ENCODE measurements at places on chromosomes 6 and 20.

- DNase-seq = no peak
Observed at GRCh38 chr20:34268145-34268544, 26.9 kb downstream of the ASIP start.

GRCh38 chr6:135129136-135129856 is 51.8 kb upstream of the MYB start:
- peak; percentile 61 for DNase-seq

- DNase-seq = no peak
Observed at GRCh38 chr6:25327432-25327831, 48.3 kb downstream of the CARMIL1 start.

- DNase-seq = no peak
Observed at GRCh38 chr6:119006974-119007373, 71.5 kb downstream of the FAM184A start.

DNA sequence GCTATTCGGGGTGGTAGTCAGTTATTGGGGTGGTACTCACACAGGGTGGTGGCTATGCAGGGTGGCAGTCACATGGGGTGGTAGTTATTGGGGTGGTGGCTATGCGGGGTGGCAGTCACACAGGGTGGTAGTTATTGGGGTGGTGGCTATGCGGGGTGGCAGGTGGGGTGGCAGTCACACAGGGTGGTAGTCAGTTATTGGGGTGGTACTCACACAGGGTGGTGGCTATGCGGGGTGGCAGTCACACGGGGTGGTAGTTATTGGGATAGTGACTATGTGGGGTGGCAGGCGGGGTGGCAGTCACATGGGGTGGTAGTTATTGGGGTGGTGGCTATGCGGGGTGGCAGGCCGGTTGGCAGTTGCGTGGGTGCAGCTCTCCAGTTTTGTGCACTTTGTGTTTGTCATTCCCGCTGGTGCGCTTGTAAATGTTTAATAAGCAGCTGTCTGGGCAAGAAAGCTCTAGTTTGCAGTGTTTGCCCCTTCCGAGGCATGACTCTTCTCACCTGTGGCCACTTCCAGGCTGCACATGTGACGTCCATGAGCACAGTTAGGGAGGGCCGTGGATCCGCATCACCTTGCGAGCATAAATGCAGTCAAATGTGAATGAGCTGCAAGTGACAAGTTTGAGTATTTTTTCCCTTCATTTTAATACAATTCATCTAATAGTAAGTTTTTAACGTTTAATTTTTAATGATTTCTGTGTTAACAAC is 219.0 kb upstream of the CST7 start:
- no peak for DNase-seq

DNA sequence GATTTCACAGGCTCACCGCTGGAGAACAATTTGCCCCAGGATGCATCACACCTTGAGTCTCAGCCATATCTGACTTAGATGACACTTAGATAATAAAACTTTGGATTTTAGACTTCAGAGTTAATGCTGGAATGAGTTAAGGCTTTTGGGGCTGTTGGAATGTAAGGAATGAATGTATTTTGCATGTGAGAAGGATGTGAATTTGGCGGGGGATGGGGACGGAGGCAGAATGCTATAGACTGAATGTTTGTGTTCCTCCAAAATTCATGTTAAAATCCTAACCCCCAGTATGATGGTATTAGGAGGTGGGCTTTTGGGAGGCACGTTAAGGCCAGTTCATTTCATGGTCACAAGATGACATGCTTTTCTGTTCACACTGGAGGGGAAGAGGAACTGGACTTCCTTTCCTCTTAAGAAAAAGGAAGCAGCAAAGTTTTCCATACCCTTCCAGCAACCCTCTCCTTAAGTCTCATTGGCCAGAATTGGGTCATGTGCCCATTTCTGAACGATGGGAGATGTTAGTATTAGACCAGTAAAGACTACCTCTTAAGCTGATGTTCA is 5.8 kb upstream of the SRXN1 start:
- no peak for DNase-seq

DNA sequence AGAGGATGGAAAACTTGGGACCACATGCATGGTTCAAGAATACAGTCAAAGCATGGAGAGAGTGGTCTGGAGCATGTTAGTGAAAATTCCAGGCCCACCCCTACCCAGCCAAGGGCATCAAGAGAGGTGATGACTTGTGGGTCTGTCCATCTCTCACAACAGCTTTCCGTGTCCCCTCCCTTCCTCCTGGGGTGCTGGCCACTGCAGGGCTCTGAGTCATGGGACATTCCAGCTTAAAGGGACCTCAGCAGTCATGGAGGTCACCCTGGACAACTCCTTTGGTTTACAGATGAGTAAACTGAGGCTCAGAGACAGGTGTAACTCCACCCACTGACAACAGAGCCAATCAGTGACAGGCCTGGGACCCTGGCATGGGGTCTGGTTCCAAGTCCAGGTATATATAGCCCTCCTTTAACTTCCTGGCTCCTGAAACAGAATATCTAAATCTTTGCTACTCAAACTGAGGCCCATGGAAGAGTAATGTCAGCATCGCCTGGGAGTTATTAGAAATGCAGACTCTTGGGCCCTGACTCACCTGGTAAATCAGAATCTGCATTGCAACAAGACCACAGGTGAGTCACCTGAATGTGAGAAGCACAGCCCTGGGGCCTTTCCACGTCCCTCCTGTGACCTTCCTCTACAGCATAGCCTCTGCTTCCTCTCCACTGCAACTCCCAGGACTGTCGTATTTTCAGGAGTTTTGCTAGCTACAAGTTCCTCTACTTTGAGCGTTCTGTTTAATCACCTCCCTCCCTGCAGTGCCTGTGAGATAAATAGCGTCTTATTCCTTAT is 170.2 kb downstream of the ZDHHC14 start:
- DNase-seq = no peak

- DNase-seq = no peak
Observed at GRCh38 chr20:51204051-51204715, 181.3 kb upstream of the KCNG1 start.

DNA sequence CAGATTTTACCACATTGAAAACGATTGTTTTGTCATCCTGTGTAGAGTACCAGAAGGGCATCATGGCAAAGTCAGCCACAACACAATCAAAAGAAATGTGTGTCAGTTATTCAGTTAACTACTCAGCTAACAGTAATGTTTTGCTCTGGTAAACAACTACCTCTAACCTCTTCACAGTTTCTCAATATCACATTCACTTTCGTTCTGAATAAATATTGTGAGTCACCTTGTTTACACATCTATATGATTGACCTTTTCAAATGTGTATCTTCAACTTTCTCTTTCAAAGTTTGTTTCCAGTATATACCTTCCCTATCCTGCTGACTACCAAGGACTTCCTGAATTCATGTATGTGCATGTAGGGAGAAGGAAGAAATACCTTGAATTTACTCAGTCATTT is 216.6 kb upstream of the UFL1 start:
- DNase-seq = no peak

DNA sequence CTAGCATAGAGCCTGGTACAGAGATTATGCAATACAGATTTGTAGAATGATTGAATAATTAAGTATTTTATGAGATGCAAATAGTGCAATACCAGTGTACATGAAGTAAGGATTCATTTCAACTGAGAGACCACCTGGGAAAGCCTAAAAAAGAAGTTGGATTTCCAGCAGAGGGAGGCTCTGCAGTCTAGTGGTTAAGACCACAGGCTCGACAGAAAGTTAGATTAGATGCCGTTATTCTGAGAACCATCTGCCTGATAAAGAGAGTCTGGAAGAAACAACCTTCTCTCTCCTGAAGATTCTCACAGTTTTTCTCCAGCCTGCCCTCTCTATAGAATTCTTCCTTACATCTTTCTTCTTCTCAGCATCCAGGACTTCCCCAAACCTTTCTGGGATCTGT is 13.6 kb upstream of the TNFRSF21 start:
- no peak for DNase-seq

DNA sequence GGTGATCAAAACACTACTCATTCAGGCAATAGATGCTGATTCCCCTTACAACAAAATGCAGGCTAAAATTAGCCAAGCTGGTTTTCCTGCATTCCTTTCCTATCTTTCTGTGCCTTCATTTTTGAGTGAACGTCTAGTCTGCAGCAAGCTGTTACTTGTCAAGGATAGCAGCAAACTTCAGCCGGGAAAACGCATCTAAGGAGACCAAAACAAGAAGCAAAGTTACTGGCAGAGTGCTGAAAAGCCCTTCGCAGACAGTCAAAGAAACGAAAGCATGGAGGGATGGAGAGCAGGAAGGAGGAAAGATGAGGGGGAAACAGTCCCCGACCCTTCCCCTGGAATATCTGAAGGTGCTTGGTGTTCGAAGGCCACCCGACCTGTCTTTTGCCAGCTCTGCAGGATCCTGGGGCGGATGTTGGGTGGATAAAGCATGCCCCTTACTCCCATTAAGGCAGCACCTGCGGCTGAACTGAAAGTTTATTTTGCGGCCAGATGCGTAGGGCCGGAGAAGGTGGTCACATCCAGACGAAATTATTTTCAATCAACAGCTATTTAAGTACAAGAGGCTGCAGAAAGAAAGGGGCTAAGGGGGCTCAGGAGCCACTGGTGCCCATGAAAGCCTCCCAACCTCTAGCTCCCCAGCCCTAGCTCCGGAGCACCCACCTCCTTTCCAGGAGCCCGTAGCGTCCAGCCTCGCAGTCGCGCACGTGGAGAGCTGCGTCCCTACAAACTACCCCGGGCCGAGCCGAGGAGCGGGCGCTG is 538 bp downstream of the FERMT1 start:
- no peak for DNase-seq

- no peak for DNase-seq
Observed at GRCh38 chr20:62999580-62999979, 7.2 kb downstream of the BHLHE23 start.

DNA sequence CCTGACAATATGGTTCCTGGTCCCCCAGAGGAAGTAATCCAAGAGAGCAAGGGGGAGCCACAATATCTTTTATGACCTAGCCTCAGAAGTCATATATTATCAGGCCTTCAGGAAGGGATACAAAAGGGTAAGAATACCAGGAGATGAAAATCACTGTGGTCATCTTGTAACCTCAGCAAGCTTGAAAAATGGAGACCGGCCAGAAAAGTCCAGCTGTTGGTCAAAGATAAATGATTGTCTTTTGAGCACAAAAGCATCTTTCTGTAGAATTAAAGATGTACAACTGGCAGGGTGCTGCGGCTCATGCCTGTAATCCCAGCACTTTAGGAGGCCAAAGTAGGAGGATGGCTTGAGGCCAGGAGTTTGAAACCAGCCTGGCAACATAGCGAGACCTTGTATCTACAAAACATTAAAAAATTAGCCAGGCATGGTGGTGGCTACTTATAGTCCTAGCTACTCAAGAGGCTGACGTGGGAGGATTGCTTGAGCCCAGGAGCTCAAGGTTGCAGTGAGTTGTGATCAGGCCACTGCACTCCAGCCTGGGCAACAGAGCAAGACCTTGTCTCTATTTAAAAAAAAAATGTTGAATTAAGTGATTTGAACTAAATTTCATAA is 118.0 kb upstream of the MARCKS start:
- no peak for DNase-seq

DNA sequence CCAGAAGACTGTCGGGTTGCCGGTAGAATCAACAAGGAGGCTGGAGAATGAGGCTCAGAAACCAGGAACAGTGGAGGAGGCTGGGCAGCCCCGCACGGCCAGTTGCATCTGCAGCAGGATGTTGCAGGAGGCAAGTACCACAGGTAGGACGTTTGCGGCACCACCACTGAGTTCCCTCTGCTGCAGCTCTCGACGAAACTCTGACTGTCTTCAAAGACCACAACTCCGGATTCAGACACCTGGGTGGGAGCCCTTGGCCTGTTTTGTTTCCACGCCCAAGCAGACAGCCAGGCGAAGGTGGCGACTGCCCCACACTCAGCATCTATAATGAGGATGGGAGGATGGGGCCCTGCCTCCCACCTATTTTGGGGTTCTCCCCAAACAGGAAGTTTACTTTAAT is 218.2 kb downstream of the ZDHHC14 start:
- no peak for DNase-seq

- DNase-seq = peak; percentile 22
Observed at GRCh38 chr6:75693534-75693933, 55.5 kb upstream of the MYO6 start.

DNA sequence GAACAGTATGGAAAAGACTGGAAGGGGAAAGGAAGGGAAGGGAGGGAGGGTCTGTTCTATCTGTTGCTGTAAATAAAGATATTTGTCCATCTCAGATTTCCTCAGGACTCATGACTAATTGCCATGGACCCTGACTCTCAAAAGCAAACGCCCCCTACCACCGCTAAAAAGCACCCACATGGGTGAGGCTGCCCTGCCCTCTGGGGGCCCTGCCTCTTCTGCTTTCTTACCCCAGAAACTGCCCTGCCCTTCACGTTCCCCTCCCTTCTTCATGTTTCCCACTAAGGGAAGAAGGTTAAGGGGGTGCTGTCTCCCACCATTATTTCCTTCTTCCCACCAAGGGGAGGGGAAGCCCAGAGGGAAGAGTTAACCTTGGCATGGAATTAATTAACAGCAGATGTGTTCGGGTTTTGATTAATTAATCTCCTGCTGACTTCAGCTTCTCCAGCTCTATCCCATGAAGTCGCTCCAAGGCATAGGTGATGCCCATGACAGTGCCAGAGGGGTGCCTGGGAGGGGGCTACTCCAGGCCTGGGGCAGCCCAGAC is 16.0 kb downstream of the MDFI start:
- DNase-seq = peak; percentile 71

DNA sequence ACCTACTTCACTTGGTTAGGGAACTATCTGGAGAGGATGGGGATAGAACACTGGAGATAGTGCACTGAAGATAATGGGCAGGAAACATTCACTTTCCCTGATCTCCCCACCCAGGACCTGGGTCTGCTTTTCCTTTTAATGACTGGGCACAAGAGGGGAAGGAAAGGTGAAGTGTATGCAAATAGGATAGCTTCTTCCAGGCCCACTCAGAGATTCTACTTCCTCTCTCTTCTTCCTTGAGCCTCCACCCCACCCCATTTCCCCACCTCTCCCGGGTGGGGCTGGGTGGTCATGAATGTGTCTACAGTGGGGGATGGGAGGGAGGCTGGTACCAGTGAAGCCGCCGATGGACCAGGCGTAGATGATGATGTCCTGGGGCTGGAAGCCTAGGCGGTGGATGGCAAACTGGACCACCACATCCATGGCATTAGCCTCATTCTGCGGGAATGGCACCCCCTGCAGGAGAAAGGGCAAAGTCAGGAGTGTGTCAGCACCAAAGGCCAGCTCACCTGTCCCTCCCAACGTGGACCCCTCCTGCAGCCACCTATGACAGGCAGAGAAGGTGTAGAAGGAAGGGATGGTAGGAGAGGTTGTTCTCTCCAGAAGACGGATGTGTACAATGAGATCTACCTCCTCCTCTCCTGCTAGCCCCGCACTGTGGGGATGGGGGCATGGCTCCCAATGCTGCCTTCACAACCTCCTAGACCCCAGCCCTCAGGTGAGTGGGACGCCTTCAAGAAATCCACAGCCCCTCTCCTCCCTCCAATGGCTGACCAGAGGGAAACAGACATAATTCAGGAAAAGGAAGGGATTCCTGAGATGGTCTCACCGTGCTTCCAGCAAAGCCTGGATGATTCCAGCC is 8.6 kb upstream of the LY6G5C start:
- no peak for DNase-seq

DNA sequence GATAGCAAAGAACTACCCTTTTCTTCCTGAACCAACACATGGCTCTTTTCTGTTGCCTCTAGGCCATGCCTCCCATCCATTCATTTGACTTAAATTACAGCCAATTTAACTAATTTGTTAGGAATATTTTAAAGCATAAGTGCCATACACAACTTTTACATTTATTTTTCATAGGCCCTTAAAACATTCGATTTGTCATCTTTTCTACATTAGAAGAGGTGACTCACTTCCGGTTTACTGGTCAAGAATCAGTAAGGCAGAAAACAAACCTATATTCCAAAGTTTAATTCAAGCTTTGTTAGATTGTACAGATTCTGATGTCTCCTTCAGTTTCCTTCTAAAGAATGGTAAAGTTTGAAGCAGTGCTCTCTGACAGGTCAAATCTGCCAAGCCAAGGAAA is 344.3 kb downstream of the SAMD5 start:
- DNase-seq = no peak
